ENCODE measurements at places on chromosomes 6 and 20. TPM values are rescaled to one million over a fixed set of nuclear protein-coding genes. Genes with fewer than 3 reads are reported as not detected.

PAK5 gene
- total RNA-seq, result not detected

GATA5 gene
- total RNA-seq, result not detected

RALY gene
- 119 TPM for total RNA-seq

GRCh38 chr6:126550323-126550722 is 210.4 kb downstream of the CENPW start:
- no peak overlapping the region for H3K27ac ChIP-seq
- H3K27me3 ChIP-seq, result no peaks in the 10 kb centered on the region
- 0 out of 2 replicates have a peak, but pooled peaks cover 4% of the 10 kb centered on the region for H3K4me1 ChIP-seq
- H3K4me3 ChIP-seq, result no peak overlapping the region
- no peaks in the 10 kb centered on the region for H3K36me3 ChIP-seq

GRCh38 chr6:39792540-39793450 is 619 bp downstream of the DAAM2 start:
- H3K27me3 ChIP-seq, result peaks cover 37% of the 10 kb centered on the region
- no peak overlapping the region for H3K27ac ChIP-seq
- no peaks in the 10 kb centered on the region for H3K4me1 ChIP-seq
- H3K36me3 ChIP-seq, result no peaks in the 10 kb centered on the region
- no peak for DNase-seq

GRCh38 chr20:51339721-51340450 is 202.6 kb downstream of the NFATC2 start:
- H3K4me1 ChIP-seq, result no peaks in the 10 kb centered on the region
- no peak overlapping the region for H3K27ac ChIP-seq
- H3K4me3 ChIP-seq, result no peak overlapping the region
- H3K27me3 ChIP-seq, result no peaks in the 10 kb centered on the region
- no peak for DNase-seq

DNA sequence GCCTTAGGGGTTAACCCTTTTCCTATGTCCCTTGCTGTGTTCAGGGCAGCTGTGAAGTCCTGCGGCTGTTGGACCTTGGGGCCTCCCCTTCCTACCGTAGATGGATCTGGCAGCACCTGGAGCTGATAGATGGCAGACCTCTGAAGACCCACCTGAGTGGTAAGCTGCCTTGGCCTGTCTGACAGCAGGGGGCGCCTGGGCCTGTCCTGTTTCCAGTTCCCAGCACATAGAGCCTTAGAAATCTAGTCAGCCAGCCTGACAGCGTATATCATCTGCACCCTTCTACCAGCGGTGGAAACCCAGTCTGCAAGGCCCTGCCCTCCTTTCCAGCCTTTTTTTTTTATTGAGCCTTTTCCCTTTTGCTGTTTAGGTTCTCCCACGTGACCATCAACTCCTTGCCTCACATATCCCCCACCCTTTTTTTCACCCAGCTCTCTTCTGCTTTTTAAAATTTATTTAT is 26.6 kb downstream of the CNBD2 start:
- H3K4me3 ChIP-seq, result no peak overlapping the region
- peak; percentile 84 for DNase-seq

DNA sequence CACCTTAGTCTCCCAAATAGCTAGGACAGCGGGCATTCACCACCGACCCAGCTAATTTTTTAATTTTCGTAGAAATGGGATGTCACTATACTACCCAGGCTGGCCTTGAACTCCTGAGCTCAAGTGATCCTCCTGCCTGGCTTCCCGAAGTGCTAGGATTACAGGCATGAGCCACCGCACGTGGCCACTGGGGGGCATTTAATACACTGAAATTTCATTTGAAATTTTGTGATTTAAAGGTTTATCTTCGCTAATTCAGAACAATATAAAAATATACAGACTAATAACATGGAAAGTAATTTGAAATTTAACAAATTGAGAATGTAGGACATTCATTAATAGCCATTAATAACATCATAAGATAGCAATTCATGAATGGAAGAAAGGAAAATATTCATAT is 20.5 kb upstream of the TBC1D32 start:
- no peaks in the 10 kb centered on the region for H3K36me3 ChIP-seq
- no peaks in the 10 kb centered on the region for H3K4me1 ChIP-seq
- H3K4me3 ChIP-seq, result no peak overlapping the region
- no peak for DNase-seq

GRCh38 chr6:116797585-116797984 is 31.3 kb downstream of the GPRC6A start:
- no peak overlapping the region for H3K27ac ChIP-seq
- H3K27me3 ChIP-seq, result no peaks in the 10 kb centered on the region
- DNase-seq, result no peak
- H3K36me3 ChIP-seq, result no peaks in the 10 kb centered on the region

DNA sequence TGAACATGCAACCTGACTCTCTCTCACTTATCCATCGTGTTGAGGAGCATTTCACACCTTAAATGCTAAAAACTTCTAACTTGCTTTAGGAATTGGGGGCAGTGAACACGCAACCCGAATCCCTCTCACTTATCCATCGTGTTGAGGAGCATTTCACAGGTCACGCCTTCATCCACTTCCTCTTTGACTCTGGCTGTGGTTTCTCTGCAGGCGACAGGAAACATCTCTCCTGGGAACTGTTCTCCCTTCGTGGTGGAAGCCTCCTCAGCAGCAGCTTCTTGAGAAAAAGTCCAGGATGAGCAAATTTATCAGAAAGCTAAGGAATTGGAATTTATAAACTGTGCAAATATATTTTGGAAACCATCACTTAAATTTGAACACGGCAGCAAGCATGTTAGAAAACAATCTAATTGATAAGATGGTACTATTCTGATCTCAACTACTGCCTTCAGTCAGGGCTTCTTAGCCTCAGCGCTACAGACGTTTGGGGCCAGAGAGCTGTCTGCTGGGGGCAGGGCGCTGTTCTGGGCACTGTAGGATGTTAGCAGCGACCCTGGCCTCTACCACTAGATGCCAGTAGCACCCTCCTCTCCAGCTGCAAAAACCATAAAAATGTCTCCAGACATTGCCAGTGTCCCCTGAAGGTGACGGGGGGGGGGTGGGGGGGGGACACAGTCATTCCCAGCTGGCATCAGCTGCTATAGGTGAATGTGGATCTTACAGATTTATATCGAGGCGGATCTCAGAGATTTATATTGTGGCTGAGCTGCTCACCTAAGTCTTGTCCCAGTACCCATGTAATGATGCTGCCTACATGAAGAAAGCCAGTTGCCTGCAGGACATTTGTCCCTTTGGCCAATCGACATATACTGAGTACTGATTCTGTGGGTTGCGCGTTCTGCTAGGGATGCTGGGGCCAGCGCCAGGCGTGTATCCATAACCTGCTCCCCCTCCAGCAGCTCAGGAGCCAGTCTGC is 26.2 kb downstream of the CTCFL start:
- H3K27me3 ChIP-seq, result no peaks in the 10 kb centered on the region
- peak; percentile 19 for DNase-seq
- H3K4me3 ChIP-seq, result no peak overlapping the region
- H3K36me3 ChIP-seq, result no peaks in the 10 kb centered on the region

GRCh38 chr6:143457563-143458359 is 7.2 kb downstream of the PEX3 start:
- no peak overlapping the region for H3K27ac ChIP-seq
- no peak overlapping the region for H3K4me3 ChIP-seq
- DNase-seq, result no peak
- H3K36me3 ChIP-seq, result no peaks in the 10 kb centered on the region
- H3K27me3 ChIP-seq, result no peaks in the 10 kb centered on the region
- 0 out of 2 replicates have a peak, but pooled peaks cover 2% of the 10 kb centered on the region for H3K4me1 ChIP-seq
